ENCODE measurements at places on chromosomes 11 and 22.

DNA sequence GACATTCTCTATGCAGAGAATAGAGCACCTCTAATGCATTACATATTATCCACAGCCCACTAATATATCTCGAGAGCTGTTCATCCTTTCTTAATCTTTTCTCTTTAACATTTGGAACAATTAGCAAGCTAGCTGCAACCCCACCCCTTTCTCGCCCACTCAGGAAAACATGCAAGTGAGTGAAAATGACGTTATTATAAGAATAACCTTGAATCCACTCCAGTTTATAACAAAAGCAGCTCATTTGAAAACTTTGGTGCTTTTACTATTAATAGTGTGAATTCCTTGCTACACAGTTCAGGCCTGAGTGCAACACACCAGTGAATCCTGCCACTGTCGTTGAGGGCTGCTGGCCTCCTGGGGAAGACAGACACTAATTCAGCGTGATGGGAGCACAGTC, 63.3 kb upstream of the BMAL1 start:
- no peak for DNase-seq

GRCh38 chr11:93498161-93498560, 45.0 kb downstream of the SMCO4 start:
- DNase-seq, result no peak

DNA sequence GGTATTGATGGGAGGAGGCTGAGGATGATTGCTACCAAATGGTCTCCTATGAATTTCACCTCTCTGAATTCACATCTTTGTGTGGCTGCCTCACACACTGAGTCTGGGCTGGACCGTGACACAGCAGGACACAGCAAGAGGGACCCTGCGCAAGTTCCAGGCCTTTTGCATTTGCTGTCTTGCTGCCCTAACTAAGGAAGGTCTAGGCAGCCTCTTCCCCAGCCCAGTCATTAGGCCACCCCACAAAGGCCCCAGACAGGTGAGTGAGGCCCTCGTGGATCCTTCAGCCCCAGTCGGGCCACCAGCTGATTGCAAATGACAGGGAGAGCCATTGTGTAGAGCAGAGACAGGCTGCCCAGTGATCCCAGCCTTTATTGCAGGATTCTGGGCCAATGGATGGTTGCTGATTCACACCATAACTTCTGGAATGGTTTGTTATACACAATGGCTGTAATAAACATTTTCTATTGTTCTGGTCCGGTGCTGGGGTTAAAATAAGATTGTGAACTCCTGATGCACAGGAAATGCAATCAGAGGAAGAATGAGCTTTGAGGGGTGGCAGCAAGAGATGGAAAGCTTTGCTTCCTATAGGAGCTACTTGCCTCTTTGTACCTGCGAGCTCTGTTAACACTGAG, 28.5 kb upstream of the CSNK2A3 start:
- no peak for DNase-seq

- no peak for DNase-seq
Measured at GRCh38 chr11:17026487-17027082, 12.4 kb upstream of the PLEKHA7 start.

DNA sequence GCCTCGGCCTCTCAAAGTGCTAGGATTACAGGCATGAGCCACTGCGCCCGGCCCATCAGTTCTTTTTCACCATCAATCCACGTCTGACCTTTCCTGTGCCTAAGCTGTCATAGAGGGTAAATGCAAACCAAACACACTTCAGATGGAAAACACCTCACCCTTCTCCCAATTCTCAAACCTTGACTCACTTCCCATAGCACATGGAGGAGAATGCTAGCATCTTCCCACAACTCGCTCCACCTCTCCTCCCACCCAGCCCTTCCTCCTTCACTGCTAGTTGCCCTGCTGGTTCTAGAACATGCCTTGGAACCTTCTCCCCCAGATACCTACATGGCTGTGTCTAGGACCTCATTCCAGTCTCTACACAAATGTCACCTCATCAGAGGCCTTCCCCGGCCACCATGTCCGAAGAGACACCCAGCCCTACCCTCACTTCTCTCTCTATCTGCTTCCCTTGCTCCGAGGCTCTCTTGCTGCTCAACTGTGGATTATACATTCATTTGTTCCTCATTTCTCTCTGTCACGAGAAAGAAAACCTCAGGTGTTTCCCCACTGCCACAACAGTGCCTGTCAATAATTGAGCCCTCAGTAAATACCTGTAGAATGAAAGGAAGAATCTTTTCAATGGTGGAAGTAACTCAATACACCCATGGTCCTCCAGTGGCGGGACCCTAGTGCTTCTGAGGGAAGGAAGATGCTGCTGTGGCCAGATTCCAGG, 21.3 kb upstream of the NCF4 start:
- no peak for DNase-seq

DNA sequence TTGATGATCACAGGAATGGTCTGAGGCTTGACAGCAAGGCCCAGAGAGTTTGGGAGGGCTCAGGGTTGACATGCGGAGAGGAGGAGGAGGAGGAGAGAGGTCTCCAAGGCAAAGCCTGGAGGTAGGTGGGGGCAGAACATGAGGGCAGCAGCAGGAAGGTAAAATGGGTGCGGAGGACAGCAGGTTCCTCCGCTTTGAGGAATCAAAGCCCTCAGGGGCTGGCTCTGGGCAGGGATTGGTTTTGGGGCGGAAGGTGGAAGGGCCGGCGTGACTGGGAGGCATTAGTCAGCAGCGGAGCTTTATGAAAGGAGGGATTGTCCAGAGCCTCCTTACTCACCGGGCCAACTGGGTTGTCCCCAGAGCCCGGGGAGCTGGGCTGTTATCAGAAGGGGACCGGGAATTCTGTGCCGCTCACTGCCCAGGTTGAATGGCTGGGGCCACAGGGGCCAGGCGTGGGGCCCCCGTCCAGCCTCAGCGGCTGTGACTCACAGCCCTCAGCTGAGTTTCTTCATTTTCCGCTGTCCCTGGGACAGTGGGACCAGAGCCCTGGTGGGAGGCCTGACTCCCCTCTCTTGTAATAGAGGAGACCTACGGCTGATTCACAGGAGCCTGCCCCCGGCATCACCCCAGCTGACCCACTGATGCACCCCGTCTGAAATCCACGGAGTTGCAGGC, 36.2 kb downstream of the LIF start:
- DNase-seq, result no peak

Data from AG09309 (cell line).